NCI-H526 (cell line): ENCODE measurements at places on chromosomes 2 and 18.

GRCh38 chr2:9844576-9844975 lies 1.3 kb downstream of the TAF1B start:
- DNase-seq = no peak

DNA sequence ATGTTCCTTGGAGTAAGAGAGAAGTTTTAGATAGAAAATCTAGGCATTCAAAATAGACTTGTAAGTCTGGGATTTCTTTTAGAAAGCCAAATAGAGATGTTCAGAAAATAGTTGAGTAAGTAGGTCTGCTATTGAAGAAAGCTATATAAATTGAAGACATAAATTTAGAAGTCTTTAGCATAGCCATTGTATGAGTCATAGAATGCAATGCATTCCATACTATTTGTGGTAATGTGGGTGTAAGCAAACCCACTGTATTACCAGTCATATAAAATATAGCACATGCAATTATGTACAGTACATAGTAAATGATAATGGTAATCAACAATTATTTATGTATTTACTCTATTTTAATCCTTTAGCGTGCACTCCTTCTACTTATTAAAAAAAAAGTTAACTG lies 14.1 kb downstream of the MC4R start:
- DNase-seq = no peak

GRCh38 chr2:141927536-141927935 lies 203.3 kb downstream of the LRP1B start:
- DNase-seq = no peak

GRCh38 chr2:129274038-129274415 lies 705.4 kb upstream of the RAB6C start:
- DNase-seq = no peak

GRCh38 chr2:160267022-160267421 lies 67.0 kb upstream of the ITGB6 start:
- no peak for DNase-seq

DNA sequence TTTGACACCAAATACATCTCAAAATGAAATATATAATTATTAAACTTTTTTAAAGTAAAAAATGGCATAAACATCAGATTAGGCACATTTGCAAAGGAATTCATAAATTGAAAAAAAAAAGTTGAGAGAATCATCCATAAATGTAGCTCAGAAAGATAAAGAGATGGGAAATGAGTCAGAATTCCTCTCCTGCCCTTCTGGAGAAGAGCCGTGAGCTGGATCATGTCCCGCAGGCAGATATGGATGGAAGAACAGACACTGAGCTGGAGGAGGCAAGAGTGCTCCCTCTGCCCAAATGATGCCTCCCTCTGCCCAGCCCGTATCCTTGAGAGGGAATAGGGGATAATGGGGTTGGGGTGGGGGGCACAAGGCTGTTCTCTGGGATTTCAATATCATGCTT lies 190.9 kb downstream of the TFCP2L1 start:
- no peak for DNase-seq

- DNase-seq = no peak
These were observed 313.2 kb downstream of the NR4A2 start for GRCh38 chr2:156019341-156019740.

GRCh38 chr2:127763776-127764175 lies 47.2 kb downstream of the WDR33 start:
- no peak for DNase-seq

DNA sequence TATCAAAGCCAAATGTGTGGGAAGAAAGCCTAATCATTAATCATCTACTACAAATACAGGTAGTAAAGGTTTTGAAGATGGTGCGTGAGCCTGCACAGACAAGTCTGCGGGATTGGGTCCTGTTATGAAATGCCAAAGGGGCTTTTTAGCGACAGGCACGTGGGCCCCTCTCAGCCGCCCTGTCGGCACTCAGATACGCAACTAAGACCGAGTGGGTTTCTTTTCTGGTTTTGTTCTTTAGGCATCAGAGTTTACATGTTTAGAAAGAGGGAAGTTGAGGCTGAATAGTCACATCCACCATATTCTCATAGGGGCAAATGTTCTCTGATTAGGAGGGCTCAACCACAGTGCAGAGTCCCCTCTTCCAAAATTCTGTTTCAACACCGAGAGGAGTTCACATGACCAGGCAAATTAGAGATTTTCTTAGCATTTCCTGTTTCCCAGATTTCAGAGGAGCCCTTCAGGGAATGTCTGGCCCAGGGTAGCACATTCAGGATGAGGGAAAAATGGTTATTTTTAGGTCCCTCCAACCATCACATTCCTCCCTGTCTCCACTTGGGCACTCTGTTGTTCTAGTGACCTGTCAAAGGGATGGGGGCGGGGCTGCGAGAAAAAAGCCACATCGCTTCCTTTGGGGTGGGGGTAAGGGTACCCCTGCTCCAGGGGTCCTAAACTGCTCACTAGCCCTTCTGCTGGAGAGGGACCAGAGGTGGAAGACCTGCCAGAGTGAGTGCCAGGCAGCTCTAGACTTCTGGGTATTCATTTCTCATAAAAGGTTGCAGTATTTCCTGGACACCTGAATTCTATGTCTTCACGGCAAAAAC lies 159.2 kb downstream of the BCL2 start:
- no peak for DNase-seq

DNA sequence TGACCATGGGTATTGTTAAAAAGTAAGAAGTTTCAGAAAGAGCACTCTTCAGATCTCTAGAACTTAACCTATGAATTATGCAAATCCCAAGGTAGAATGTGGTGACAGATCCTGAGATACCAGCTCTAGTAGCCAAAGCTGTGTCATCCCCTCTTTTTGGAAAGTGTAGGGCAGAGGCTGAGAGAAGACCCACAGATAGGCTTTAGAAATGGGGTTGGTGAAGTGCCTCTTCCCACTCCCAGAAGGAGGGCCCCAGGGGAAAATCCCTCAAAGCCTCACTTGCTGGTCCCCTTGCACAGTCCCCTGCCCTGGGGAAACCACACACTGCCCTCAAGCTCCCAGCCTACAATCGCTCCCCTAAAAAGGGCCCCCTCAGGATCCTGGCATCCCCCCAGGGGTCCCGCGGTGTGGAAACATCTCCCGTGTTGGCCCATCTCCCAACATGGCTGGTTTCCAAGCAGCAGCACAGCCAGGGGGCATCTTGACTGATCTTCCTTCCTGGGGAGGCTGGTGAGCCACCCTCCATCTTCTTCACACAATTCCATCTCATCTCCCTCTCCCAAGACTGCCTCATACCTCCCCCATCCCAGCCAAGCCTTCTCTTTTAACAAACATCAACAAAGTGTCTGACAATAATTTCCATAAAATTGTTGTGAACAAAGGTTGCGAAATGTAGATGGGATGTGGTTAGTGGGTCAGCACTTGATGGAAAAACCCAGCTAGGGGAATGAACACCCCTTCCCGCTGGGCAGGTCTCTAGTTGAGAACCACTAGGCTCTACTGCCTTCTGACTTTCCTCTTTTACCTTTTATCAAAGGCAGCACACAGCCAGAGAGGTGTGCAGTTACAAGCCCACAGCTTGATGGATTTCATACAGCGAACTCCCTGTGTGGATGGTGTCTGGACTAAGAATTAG lies 25.1 kb downstream of the MAL start:
- DNase-seq = no peak

DNA sequence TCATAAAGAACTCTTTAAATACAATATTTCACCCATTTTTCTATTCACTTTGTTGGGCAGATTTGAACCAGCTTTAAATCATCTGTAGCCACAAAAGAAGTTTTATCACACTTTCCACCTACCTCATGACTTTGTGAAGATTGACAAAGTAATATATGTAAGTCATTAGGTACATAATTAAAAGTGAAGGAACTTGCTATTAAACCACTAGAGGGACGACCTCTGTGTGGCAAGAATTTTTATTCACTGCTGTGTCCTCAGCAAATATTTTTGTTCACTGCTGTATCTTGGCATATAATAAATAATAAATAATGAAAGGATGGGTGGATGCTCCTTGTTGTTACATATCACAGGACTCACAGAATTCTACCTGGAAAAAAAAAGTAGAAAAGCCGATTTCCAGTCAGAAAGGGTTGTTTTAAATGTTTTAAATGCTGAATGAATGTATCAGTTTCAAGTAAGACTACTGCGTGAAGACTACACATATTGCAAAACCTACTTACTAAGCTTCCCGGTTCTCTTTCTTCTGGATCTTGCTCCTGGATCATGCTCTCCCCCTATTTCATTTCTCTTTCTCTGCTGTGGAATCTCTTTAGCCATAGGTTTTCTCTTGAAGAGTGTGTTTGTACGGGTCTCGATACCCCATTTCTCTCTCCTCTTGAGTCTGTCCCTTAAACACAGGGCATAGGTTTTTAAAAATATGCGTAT lies 44.8 kb downstream of the KCMF1 start:
- no peak for DNase-seq

GRCh38 chr2:158297120-158297519 lies 159.4 kb downstream of the CCDC148 start:
- DNase-seq = no peak

DNA sequence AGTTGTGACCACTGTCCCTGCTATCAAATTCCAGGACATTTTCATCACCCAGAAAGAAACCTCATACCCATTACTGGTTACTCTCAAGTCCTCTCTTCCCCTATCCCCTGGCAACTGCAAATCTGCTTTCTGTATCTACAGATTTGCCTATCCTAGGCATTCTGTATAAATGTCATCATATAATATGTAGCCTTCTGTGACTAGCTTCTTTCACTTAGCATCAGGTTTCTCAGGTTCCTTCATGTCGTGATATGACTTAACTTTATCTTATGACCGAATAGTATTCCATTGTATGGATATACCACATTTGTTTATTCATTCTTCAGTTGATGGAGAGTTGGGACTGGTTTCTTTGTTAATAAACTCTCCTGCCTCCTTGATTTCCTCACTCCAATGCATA lies 60.5 kb downstream of the PMAIP1 start:
- no peak for DNase-seq

- DNase-seq = no peak
These were observed 274.4 kb upstream of the HDAC4 start for GRCh38 chr2:239674981-239675825.

- DNase-seq = peak; percentile 19
These were observed 79.2 kb downstream of the LAMA1 start for GRCh38 chr18:7038330-7038851.

GRCh38 chr2:182248362-182248761 lies 178.5 kb downstream of the PDE1A start:
- DNase-seq = no peak

- peak; percentile 19 for DNase-seq
These were observed 1.7 kb downstream of the TMSB10 start for GRCh38 chr2:84906900-84907714.

- DNase-seq = no peak
These were observed 128.5 kb downstream of the METTL4 start for GRCh38 chr18:2442726-2443275.

DNA sequence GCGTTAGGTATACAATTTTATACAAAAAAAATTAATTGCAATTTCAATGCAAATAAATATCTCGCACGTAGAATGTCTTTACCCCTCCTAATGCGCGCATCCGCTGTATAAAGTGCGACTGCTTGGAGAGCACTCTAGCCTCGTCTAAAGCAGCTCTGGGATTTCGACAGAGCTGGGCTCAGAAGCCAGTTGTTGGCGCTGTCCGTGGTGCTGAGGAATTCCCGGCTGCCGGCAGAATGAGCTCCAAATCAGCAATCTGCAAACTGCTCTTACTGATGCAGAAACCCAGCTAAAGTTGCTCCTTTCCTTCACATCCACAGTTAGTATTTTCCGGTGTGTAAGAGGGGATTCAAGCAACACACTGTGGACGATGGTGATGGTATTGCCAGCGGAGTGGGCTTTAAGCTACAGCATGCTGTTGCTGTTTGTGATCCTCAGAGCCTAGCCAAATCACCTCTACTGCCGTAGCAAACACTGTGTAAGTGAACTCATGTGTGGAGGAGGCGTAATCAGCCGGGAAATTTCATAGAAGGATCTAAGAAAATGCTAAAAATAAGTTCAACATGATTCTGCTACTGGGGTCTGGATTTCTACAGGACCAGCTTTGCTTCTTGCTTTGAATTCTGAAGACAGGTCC lies at the start of gene VWC2L:
Gene VWC2L (plus strand): TSS at position 137 of the 637 bp plus-strand sequence. CDS start 3,140 bp downstream, outside the sequence.
- peak; percentile 41 for DNase-seq

DNA sequence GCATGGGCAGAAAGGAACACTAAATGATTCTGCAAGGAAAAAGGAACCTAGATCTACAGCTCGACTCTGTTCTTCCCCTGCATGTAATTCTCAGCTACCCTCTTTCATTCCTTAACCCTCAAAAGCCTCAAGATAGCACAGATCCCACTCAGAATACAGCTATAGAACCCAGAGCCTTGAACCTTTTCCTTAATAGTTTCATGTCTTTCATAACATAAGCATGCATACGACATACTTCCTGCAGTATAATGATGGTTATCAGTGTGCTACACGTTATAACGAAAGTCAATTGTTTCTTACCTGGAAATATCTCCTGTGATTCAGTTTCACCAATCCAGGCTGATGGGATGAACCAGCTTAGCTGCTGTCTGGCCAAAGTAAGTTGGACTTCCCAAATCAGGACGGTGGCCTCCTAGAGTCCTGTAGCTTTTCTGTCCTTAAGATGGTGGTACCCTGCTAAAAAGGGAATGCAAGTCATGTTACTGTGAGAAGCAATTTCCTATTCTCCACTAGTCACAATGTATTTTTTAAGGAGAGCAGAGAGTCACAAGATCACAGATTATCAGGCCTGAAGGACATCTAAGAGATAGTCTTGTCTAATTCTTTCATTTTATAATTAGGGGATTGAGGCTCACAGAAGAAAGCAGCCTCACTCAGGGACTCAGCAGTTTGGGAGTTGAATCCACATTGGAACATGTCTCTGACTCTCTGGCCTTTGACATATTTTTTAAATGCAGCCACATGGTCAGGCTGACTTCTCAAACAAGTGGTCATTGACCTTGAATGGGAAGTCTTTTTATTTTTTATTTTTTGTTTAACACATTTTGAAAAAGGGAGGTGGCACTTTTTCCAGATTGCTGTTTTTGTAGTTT lies 41.8 kb downstream of the CYRIA start:
- no peak for DNase-seq

GRCh38 chr2:133213651-133214050 lies 354.6 kb downstream of the NCKAP5 start:
- no peak for DNase-seq

GRCh38 chr2:236643480-236643879 lies 73.9 kb downstream of the ACKR3 start:
- no peak for DNase-seq

- DNase-seq = no peak
These were observed 56.9 kb upstream of the SDC1 start for GRCh38 chr2:20281876-20282275.

DNA sequence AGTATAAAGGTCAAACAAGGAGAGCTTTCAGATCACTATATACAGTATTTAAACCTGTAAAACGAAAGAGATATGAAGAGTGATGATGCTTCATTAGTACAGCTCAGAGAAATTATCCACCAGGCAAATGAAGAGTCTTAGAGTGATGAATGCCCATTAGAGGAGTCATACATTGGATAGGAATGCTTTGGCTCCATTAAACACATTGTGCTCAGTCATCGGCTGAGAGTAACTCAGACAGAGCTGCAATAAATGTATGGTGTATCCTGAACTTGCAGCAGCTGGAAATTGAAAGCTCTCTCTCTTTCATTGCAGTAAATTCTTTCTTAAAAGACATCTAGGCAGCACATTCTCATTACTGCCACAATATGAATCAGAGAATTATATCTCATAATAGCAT lies 340.8 kb upstream of the SPHKAP start:
- DNase-seq = no peak
